ENCODE measurements at places on chromosomes 7 and 10.

- DNase-seq = no peak
These were observed 134.5 kb downstream of the PKD1L1 start for GRCh38 chr7:47813620-47814260.

- no peak for DNase-seq
These were observed 18.5 kb downstream of the MYH16 start for GRCh38 chr7:99290980-99291607.

DNA sequence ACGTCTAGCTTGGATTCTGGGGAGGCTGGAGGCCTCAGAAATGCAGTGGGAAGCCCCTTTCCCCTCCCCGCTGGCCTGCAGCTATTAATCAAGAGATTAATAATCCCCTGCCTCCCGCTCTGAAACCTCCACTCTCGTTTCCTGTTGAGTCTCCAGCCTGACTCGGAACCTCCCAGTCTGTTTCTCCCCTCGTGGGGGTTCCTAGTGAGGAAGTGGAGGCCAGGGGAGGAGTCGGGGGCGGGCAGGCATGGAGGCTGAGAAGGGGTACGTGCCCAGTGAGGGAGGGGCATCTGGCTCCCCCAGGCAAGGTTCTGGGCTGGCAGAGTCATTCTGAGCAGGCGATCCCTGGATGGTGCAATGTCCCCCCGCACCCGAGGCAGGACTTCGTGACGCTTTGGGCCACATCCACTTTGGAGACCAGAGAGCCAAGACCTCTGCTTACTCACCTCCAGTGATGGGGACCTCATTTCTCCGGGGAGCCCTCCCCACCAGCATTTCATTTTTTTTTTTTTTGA lies 73.6 kb downstream of the COL26A1 start:
- DNase-seq = no peak

GRCh38 chr7:2166625-2167280 lies 66.0 kb downstream of the MAD1L1 start:
- no peak for DNase-seq

DNA sequence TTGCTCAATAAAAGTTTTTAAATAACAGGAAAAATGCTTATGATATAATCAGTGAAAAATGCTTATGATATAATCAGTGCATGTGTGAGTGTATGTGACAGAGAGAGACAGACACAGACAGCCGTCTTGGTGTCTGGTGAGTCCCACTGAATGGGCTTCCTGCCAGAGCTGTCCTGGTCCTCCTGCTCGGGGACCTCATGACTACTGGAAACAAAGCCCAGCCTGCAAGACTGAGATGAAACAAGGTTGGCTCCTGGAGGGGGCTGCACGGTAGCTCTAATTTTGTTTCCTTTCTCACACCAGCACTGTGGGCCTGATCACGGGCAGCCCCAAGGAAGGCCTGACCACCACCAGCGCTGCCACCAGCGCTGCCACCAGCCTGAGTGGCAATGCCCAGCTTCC lies 57.3 kb downstream of the NRP1 start:
- DNase-seq = no peak

DNA sequence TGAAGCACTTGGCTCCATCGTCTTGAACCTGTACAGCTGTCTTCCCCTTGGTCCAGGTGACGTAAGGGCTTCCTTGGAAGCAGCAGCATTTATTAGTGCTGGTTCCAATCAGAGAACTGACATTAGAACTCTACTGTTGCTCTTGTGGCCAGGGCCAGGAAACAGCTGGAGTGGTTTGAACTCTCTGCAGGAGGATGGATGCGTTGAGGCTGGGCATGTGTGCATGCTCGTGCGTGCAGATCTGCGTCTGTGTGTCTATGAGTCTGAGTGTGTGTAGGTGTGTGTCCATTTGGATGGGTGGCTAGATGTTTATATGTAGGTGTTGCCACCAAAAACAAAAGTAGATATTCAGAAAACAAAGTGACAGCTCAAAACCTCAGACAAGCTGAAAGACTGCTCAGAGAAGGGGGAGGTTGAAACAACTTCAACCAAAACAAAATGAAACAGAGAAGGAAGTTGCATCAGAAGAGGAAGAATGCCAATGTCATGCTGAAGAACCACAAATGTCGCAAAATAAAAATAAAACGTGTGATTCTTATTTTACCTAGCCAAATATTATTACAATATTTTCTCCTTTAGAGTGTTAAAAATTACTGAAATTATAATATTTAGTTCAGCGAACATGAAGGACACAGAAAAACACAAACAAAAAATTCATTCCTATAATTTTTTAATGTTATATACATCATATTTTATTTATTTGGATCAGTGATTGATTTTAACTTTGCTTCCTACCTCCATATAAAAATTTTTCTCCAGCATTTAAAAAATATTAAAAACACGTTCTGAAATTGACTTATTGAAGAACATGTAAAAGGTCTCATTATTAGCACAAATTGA lies 96.1 kb upstream of the MKLN1 start:
- no peak for DNase-seq

- no peak for DNase-seq
These were observed 771.7 kb downstream of the SORCS1 start for GRCh38 chr10:106392778-106393177.

GRCh38 chr7:76286842-76287403 lies 15.6 kb upstream of the HSPB1 start:
- no peak for DNase-seq

- DNase-seq = no peak
These were observed 206.7 kb upstream of the POT1 start for GRCh38 chr7:125136341-125136740.

DNA sequence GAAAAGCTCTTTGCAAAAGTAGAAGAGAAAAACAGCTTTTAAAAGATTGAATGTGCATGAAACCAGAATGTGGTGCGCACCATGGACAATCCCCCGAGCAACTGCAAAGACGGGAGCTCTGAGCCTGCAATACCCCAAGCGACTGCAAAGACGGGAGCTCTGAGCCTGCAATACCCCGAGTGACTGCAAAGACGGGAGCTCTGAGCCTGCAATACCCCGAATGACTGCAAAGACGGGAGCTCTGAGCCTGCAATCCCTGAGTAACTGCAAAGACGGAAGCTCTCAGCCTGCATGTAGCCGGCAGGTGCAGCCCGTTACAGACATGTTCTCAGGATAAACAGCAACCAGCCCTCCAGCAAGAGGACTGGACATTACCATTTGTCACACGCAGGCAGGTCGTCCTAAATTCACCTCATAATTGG lies 6.2 kb downstream of the ZNF775 start:
- no peak for DNase-seq

DNA sequence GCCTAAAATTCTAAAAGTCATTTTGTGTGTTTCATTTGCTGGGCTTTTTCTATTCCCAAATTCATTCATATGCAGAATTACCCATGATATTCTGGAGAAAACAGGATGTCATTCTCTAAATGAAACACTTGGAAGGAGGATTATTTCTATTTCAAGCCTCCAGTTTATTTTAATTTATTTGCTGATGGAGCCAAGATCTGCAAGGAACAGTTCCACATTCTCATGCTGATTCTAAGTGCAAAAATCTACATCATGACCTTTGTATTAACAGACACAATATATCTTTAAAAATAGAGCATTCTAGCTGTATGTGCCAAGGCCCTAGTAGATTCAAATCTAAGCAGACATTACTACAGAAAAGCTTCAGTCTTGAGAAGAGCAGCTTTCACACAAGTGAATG lies 51.3 kb upstream of the KCND2 start:
- DNase-seq = no peak

- DNase-seq = no peak
These were observed 70.7 kb downstream of the MALSU1 start for GRCh38 chr7:23369695-23370404.

- no peak for DNase-seq
These were observed 52.8 kb downstream of the C10orf105 start for GRCh38 chr10:71666639-71667386.

DNA sequence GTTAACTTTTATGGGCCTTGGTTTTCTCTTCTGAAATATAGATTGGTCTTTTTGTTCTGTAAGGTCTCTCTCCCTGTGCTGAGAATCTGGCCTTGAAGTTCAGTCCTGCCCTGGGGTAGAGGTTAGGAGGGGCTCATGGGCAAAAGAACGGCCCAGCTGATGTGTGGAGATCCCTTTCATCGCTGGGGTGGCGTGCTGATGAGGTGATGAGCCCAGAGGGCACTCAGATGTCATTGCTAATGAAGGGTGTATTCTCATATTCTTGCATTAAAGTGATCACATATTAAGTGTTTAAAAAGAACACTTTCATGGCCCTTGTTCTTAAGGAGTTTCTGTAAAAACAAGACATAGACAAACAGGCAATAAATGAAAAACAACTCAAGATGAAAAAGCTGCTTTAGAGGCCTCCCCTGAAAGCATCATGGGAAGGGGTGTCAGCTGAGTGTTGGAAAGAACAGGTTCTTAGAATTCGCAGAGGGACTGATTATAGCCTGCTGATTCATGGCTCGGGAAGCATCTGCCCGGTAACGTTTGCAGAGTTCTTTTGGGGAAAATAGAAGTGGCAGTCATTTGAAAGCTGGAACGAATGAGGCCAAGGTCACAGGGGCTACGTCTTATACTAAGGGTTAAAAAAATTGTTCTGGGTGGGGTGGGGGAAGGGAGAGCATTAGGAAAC lies 72.5 kb upstream of the GPR158 start:
- no peak for DNase-seq

Data from cortex of kidney (tissue), 1 donor.